ENCODE measurements at places on chromosomes 5 and 9.

DNA sequence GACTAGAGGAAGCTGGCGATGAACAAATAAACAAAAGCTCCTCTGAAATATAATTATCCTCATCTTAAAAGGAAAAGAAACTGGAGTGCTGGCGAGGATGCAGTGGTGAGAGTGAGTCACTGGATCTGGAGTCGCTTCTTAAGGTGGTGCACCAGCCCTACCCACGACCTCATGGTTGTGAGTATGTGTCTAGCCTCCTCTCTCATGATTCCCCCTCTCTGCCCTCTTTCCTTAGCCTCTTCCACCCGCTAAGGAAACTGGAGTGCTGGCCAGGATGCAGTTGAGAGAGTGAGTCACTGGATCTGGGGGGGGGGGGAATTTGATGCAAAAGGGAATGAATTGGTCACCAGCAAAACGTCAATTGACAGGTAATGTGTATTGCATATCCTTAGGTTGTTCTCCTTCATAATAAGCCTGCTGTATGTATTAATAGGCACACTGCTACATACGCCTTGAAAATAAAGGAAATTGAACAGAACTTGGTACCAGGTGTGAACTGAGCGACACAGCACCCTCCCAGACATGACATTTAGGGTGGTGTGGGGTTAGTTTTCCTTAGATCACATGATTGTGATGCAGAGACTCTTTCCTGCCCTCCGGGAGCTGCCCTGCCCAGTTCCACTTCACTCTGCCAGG is 36.3 kb upstream of the EBF1 start:
- no peak for DNase-seq

DNA sequence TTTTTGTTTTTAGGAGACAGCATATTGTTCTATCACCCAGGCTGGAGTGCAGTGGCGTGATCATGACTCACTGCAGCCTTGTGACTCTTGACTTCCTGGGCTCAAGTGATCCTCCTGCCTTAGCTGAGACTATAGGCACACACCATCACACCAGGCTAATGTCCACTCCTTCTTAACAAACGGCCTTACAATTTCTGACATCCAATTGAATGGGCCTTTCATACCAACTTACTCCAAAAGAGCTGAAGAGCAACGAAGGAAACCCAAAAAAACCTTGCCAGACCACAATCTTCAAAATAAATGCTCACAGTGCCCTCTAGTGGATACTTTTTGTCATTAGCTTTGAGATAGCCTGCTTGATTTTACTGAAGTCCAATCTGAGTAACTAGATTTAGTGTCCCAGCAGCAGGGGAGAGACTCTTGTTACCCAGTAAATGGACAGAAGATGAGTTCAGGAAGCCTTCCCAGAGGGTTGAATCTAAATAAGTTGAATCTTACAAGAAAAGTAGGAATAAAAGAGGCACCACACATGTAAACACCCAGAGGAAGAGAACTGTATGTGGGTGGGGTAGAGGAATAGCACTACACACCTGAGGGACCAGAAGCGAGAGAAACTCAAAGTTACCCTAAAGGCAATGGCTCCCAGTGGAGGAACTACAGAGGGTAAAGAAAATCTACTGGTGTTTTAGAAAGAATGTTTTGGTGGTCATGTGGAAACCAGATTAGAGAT is 9.3 kb downstream of the ZNF622 start:
- no peak for DNase-seq

DNA sequence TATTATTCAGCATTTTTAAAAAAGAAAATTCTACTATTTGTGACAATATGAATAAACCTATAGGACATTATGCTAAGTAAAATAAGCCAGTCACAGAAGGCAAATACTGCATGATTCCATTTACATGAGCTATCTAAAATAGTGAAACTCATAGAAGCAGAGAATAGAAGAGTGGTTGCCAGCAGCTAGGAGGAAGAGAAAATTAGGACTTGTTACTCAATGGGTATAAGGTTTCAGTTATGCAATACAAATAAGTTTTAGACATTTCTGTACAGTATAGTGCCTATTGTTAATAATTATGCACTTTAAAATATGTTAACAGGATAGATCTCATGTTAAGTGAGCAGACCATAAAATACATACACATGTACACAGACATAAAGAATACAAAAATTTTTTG is 73.8 kb upstream of the SPINK5 start:
- DNase-seq, result no peak

GRCh38 chr9:87595610-87596009 is 97.9 kb downstream of the DAPK1 start:
- DNase-seq, result no peak

DNA sequence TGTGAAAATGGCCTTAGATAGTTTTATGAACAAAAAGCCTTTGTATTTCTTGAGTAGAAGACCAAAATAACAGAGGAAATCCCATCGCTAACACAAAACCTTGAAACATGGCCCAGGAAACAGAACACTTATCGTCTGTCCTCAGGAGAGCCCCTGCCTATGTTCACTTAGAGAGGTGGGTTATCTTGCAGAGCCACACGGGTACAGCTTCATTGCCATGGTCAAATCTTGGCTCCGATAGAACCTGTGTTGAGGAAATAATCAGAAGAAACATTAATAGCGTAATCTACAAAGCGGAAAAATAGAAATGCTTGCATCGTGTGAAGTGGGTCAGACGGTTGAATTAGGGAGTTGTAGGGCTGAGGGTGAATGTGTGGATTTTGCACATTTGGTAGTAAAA is 216.1 kb downstream of the MAST4 start:
- no peak for DNase-seq

DNA sequence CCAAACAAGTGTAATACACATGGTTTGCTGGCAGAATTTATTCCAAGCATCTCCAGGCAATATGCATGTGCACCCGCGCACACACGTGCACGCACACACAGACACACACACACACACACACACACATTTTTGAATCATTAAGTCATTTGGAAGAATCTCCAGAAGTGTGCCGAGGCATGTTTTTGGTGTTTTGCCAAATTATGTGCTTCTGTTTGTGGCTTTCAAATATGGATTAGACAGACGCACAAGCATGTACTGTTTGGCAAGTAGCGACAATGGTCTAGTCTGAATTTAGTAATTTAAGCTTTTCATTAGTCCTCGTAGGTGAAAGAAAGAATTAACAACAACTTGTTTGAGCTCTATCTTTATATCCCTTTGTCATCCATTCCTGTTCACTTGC is 36.7 kb downstream of the NFIB start:
- no peak for DNase-seq

DNA sequence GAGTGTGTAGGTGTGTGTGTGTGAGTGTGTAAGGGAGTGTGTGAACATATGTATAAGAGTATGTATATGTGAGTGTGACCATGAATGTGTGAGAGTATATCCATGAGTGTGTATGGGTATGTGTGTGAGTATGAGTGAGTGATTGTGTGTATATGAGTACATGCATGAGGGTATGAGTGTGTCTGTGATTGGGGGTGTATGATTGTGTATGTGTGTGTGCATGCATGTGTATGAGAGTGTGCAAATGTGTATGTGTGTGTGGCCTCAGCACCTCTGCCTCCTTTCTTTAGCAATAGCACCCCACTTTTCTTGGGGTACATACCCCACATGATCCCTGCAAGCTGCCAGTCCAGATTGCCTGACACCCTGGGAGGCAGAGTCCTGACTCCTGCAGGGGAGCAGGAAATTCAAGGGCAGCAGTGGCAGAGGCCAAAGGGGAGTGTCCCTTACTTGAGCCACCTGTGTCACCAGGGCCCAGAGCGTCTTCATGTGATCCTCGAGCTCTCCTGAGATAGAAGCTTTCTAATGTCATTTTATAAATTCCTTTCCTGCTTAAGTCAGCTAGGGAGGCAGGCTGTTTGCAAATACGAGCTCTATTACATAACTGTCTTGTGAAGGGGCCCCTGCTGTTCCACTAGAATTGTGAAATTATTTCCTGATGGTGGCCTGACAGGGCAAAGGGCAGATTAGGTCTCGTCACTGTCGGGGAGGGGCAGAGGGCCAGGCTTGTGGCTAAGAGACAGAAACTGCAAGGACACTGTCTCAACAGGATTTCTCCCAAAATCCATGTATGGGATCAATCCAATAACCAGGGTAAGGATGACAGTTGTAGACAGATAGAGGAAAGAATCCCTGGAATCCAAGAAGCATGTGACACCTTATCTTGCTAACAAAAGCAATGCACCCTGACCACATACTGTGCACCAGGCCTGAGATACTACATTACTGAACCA is 389.1 kb downstream of the GADD45G start:
- DNase-seq, result no peak

GRCh38 chr5:90626493-90626892 is 67.9 kb downstream of the ADGRV1 start:
- no peak for DNase-seq

GRCh38 chr5:171867786-171868185 is 82.2 kb downstream of the SMIM23 start:
- no peak for DNase-seq

- DNase-seq, result no peak
Measured at GRCh38 chr9:112433499-112434392, 52.9 kb upstream of the KIAA1958 start.

DNA sequence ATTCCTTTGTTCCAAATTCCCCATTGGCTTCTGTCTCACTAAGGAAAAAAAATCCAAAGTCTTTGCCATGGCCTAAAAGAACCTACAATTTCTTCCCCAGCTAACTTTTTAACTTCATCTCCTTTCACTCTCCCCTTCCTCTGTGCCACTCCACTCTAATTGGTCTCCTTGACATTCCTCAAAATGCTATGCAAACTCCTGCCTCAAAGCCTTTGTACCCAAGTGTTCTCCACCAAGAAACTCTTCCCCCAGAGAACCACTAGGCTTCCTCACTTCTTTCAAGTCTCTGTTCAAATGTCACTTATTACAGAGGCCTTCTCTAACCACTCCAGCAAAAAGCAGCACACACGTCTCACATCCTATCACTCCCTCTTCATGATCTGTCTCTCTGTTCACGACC is 91.6 kb upstream of the NR4A3 start:
- DNase-seq, result no peak

DNA sequence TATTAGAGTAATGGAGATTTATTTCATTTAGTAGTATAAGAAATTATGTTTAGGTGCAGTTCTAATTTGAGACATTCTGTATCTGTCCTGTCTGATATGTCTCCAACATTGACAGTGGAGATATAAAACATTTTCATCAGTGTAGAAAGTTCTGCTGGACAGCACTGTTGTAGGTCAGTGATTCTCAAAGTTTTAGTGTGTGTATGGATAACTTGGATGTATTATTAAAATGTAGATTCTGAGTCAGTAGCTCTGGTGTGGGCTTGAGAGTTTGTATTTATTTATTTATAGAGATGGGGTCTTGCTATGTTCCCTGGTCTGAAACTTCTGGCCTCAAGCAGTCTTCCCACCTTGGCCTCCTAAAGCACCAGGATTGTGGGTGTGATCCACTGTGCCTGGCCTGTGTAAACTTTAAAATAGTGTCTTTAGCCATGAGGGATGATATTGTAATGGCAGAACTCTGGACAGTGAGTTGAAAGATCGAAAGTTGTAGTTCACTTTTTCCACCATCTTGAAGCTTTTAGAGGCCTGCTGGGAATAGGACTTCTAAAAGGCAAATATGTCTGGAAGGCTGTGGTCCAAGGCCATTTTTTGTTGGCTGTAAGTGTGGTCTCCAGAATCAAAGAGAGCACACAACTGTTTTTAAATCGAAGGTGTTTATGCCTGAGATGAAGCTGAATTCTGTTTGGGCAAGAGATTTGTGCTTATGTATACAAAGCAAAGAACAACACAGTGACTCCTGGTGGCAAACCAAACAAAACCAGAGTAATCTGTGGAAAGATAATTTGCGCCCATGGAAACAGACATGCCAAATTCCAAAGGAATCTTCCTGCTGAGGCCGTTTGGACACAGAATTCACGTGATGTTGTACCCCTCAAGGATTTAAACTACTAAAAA is 12.4 kb downstream of the UBAP1 start:
- DNase-seq, result no peak

DNA sequence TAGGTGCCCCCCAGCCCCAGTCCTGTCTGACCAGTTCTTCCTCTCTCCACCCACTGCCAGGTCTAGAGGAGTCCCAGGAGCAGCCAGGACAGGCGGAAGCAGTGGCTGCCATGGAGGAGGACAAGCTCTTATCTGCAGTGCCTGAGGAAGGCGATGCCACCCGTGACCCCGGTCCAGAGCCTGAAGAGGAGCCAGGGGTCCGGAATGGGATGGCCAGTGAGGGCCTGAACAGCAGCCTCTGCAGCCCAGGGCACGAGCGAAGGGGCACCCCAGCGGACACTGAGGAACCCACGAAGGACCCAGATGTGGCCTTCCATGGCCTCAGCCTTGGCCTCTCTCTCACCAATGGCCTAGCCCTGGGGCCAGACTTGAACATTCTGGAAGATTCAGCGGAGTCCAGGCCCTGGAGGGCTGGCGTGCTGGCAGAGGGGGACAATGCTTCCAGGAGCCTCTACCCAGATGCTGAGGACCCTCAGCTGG is 13.8 kb downstream of the PSD2 start:
- no peak for DNase-seq

DNA sequence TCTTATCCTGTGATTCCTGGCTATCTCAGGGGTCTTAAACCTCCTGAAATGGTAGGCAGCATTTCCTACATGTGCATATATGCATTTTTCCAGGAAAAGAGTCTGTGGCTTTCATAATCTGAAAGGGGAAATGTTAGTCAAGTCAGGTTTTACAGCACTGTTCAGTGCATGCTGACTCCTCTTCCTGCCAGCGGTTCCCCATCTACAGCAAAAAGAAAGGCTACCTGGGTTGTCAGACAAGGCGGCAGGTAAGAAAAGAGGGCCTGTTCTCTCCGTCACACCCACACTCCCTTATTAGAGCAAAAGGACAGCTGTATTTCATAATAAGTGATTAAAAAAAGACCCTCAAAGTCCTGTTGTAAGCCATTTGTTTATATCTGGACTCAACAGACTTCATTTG is 4.3 kb upstream of the SPATA6L start:
- DNase-seq, result no peak

- DNase-seq, result no peak
Measured at GRCh38 chr5:103474677-103475076, 87.9 kb downstream of the NUDT12 start.

DNA sequence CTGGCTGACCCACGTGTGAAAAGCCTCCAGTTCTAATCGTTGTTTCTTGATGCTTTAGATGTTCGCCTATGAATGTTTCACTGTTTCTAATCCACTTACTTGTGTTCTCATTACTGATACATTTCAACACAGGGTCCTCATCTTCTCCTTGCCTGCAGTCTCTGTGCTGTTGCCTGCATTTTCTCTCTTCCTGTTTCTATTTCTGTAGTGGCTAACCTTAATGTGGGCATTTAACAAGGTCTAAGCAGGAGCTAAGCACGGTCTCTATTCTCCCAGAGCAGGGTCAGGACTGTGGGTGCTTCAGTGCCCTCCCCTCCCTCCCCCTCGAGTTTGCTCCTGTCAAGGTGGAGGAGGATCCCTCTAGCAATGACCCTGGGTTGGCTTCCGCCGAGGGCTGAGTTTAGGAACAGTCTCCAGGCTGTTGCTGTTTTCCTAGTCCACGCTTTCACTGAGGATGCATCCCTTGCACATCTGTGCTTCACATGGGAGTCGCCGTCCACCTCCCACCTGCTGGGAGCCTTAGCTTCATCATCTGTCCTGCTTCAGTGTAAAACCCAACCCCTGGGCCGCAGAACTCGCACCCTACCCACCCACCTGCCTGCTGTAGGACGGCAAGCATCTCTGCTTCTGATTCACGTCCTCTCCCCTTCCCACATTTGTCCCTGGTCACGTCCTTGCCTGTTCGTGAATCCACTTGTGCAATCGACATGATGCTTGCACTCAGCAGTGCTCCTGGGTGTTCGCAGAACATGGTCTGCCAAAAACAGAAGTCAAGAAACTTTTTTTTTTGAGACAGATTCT is 2.4 kb upstream of the EXOC3 start:
- no peak for DNase-seq

Data from effector memory CD4-positive, alpha-beta T cell (primary cell).